Inflammatory macrophage treated with lipopolysaccharide for 4 hours (primary cell): ENCODE measurements at places on chromosomes 3 and 15.

DNA sequence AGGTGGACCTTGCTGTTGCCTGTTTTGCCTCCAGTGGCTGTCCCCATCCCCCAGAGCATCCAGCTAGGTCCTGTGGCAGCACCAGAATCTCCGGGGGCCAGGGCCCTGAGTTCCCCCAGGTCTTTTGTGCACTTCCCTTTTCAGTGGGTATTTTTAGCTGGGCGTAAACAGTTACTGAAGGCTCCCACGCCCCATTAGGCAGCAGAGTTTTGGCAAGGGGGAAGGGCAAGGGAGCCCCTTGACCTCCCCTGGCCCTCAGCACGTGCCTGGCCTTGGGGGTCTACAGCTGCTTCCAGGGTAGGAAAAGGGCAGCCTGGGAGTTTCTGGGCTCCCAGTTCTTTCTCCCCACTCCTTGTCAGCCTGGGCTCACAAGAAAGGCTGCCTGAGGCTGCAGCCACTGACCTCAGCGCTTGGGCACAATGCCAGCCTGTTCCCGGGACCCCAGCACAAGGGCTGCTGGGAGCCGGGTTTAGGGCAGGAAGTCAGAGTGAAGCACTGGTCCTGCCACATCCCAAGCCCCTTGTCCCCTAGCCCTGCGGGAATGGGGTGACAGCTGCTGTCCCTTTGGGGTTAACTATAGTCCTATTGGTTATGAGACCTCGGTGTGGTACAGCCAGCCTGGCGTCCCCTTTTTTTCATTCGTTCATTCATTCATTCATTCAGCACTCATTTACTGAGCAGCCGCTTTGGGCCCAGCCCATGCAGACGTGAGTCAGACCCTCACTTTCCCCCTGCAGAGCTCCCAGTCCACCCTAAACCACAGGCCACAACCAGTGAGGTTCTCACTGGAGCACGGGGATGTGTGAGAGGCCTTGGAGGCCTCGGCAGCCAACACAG is 8.4 kb downstream of the CSK start:
- peak; percentile 73 for DNase-seq

DNA sequence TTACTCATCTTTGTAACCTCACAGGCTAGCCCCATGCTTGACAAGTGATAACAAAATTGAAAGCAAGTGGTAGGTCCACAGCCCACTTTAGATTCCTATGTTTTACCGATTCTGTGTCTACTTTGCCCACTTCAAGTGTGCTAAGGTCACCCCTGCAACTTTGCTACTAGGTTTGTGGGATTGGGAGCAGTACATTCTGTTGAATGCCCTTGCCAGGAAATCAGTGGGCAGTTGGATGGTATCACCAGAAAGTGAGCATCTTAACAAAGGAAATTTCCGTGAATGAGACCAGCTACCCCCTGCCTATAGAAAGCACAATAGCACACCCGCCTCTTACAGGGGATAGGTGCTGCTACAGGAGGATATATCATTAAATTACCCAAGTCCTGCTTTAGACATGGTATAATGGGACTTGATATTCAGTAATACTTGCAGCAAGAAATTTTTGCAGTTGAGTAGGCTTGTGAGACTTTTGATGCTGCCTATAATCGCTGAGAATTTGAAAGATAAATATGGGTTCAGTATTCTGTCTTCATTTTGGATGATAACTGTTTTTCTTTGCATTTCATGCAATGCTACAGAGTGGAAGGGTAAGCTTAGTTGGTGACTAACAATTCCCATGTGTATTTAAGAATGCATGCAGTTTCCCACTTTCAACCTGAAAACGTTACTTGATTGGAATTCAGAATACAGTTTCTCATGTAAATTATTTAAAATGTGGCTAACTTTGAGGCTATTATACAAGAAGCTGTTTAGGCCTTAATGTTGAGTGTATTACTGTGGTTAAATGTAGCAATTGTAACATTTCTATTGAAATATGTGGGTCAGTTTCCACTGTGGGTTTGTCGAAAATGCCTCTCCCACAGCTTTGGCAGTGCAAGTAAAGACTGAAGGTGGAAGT is 9.5 kb downstream of the EBLN2 start:
- DNase-seq, result no peak

DNA sequence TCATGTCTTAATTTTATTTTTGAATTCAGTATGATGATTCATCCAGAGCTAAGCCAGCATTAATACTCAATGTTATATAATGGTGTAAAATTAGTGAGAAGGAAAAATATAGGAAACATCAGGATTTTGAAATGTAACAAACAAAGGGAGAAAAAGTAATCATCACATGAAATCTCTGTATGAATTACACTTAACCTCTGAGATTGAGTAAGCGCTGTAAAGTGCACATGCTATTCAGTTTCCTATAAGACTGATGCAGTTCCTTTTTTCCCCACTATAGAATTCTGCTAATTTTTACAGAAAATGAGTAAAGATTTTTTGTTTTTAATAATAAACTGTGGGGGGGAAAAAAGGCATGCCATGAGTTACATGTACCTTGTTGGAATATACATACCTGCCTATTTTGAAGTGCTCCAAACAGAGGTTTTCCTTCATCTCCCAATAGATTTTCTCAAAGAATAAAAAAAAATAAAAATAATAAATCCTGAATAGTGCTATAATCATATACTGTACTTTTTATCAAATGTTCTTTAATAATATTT is 64.0 kb upstream of the TTBK2 start:
- DNase-seq, result peak; percentile 57

DNA sequence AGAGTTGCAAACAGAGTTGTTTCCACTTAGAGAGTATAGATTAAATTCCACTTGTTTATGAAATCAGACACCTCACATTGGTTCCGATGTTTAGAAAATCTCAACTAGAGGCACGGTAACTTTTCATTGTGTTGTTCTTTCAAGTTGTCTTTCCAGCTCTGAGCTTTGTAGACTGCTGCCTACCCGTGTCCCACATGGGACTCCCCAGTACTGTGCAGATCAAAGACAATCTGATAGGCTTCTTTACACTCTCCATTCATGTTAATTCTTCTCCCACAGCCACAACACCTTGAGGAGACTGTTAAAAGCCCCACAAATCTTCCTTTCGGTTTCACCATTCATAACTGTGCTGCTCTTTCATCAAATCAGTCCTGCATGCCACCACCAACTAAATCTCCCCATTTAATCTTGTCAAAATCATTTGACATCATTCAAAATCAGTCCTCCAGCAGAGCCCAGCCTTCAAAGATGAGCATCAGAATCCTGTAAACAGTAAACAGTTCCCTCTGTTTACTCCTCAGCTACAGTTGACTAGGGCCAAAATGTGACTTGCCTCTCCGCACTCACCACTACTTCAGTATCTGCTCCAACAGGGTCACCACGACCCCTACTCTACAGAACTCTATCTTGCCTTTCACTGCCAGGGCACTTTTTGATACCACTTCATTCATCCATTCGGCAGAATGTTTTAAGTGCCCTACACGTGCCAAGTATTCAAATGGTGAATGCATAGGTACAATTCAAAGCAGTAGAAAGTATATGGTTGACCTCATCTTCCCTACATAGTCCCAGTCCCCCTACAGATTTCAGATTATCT is 8.3 kb downstream of the ANXA2 start:
- DNase-seq, result peak; percentile 16

- peak; percentile 28 for DNase-seq
These were observed 119.7 kb downstream of the SNRK start for GRCh38 chr3:43405888-43406642.

GRCh38 chr3:32447865-32448400 is 54.7 kb downstream of the CMTM6 start:
- no peak for DNase-seq

DNA sequence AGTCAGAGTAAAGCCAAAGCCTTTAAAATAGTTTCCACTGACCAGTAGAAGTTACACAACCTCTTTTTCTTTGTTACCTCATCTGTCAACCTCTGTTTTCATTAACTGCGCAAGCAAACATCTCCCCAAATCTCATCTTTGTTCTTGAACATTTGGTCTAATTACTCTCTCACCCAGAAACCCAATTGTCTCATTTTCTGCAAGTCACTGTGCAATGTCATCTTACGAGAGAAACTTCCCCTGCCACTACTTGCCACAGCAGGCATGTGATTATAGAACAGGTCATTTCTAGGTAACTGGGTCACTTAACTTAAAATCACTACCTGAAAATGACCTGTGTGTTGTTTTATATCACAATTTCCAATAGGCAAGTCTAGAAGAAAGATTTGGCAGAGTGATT is 159.4 kb downstream of the SI start:
- DNase-seq, result no peak
